ENCODE measurements at places on chromosomes 12 and 14.

DNA sequence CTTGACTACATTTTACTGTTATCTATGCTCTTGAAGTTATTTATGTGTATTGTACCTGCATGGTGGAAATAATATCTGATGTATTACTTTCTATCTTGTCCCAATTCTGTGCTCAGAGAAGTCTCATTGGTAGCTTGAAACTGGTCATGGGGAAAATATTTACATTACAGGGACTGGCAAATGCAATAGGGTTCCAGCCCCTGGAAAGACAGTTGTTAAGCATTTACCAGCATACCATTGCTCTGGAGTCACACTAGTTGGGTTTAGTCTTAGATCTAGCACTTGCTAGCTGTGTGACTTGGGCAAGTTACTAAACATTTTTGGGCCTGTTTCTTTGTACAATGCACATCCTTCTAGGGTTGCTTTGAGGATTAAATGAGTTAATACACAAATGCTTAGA is 86.3 kb upstream of the NRXN3 start:
- no peak for DNase-seq

- DNase-seq: no peak
These were observed 141.6 kb downstream of the KICS2 start for GRCh38 chr12:64080319-64081007.

DNA sequence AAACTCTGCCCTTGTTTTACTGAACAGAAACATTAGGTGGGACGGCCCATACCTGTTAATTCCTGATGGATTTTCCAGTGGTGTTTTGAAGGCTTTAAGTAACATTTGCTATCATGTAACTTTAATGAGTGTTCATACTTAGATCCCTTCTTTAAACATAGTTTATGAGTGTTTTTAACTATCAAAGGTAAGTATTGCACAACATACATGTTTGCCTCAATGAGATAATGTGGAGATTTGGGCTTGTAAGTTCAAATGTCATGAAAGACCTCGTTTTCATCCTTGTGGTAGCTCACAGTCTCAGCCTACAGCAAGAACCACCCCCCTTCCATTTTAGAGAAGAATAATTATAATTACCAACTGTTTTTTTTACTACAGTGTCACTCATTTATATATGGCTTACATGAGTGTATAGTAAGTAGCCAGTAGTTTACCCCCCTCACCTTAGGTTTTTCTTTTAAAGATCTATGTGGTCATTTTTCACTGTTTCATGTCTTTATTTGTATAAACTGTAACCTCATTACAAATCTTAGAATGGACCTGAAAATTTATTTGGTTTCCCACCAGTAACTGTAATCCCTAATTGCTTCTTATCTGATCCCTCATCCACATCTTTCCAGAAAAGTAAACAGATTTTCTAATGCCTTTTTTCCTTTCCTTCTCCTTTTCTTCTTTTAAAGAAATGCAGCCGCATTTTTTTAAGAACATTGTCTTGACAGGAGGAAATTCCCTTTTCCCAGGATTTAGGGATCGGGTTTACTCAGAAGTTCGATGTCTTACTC is 18.9 kb downstream of the ACTR6 start:
- no peak for DNase-seq

DNA sequence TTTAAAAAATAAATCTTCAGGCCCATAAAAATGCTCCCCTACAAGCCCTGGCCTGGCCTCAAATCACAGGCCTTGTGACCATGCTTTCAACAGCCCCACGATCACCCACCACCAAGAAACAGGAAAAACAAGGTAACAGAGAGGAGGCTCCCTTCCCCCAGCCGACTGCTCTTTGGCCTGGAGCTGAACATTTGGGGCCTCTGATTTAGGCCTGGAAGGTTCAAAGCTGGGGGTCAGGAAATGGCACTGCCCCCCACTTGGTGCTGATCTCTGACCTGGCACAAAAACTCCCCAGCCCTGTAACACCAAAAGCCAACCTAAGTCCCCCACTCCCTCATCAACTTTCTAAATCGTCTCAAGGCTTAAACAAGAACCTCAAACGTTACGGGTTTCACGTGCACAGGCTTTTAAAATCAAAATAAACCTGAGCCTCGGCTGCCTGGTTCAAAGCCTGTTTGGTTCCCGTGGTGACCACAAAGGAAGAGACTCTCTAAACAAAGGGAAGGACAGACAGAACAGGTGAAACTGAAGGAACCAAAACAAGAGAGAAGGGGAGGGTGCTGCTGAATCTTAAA is 9.0 kb downstream of the ACTN1 start:
- DNase-seq: no peak

GRCh38 chr12:50088577-50089335 is 3.6 kb downstream of the SMARCD1 start:
- DNase-seq: no peak

GRCh38 chr14:23139874-23140273 is 20.8 kb upstream of the CEBPE start:
- DNase-seq: no peak

GRCh38 chr12:85836197-85837090 is at the start of gene RASSF9:
Gene RASSF9 (minus strand): TSS chr12:85836409. CDS start chr12:85836201, 208 bp downstream.
- no peak for DNase-seq

DNA sequence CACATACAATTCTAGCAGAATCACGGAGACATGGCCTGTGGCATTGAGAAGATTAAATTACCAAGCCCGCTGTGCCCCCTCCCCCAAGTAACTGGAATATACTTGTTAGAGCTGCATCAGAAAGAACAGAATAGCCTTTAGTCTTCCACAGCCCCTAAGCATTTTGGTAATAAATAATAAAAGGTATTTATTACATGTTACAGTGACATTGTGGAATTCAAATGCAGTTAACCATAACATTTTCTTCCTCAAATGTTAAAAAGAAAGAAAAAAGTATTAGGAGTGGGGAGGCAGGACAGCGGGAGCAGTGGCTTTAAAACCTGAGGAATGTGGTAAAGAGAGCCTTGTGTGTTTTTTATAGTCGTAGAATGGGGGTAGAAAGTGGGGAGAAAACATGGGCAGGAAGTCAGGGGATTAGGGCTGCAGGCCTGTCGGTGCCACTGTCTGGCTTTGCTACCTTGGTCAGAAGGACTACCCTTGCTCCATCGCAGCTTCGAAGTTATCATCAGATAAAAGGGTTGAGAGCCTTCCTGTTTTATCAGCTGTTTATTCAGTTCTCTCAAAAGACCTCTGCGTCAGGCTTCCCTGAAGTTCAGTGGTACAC is 255.9 kb downstream of the MSRB3 start:
- DNase-seq: no peak

Measured in stimulated activated CD4-positive, alpha-beta T cell treated with anti-CD3 and anti-CD28 coated beads, Interleukin-15, amount 100 ng/mL, for 1 hour (primary cell).